NCI-H446 (cell line): ENCODE measurements at places on chromosomes 4 and X.

DNA sequence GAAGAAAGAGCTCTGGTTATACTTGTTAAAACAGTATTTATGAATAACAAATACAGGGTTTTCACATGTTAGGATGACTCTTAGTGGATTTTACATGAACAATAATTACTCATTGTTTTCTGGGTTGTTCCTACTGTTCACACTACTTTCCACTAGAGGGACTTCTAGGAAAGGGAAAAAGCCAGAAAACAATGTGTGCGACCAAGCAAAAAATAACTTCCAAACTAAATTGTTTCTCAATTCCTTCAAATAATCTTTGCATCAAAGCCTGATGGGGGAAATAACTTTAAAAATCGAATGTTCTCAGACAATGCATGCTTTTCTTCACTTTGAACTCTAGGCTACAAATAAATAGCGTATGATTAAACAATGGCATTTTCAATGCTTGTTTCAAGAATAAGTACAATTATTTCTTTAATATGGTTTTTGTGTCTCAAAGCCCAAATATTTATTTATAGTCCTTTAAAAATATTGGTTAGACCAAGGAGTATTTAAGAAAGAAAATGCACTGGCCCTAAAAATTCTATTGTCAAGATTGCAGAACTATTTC lies 72.1 kb upstream of the ETNPPL start:
- peak; percentile 60 for DNase-seq

GRCh38 chrX:129797251-129797906 lies 17.6 kb downstream of the SASH3 start:
- DNase-seq: no peak

DNA sequence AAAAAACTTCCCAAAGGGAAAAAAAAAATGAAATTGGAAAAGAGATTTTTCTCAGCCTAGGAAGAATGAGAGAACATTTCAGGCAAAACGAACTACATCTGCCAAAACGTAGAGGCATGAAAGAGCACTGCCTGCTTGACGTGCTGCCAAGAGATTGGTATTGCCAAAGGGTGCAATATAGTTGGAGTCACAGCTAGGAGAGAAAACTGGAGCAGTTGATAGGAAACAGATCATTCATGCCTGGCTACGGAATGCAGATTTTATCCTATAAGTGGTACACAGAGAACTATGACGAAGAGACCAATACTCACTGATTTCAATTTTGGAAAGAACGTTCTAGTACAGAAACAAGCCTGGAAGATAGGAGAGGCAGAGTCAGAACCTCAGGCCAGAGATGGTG lies 68.4 kb upstream of the IQCM start:
- DNase-seq: no peak

DNA sequence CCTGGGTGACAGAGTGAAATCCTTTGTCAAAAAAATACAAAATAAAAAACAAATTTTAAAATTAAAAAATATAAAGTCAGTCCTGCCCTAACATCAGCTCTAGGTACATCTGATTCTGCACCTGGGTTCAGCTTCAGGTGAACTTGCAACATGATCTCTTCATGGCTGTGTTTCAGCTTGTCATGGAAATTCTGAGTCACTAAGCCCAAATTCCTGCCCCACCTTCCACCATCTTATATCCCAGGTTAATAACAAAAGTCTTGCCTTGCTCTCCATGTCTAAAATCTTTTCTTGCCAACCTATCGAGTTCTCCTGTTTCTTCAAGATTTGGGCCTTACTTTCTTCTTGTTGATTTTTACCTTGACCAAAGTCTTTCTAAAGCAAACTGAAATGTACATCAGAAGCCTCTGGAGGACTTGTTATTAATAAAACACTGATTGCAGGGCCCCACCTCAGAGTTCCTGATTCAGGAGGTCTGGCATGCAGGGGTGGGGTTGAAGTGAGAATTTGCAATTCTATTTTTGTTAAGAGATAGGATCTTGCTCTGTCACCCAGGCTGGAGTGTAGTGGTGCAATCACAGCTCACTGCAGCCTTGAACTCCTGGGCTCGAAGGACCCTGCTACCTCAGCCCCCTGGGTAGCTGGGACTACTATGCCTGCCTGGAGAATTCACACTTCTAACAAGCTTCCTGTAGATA lies 125.8 kb upstream of the VCX3A start:
- DNase-seq: no peak

GRCh38 chrX:101108284-101108683 lies 10.3 kb downstream of the CENPI start:
- no peak for DNase-seq
